SW 1271 (cell line): ENCODE measurements at places on chromosomes 12 and 14.

DNA sequence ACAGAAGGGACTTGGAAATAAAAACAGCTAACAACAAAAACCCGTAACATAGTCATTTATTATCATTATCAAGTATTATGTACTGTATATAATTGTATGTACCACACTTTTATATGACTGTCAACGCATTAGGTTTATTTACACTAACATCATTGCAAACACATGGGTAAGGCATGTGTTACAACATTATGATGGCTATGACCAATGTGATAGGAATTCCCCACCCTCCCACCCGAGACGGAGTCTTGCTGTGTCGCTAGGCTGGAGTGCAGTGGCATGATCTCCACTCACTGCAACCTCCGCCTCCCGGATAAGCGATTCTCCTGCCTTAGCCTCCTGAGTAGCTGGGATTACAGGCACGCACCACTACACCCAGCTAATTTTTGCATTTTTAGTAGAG, 82.6 kb downstream of the ERC1 start:
- no peak for DNase-seq

GRCh38 chr14:65054471-65055085, 47.7 kb downstream of the MAX start:
- no peak for DNase-seq

DNA sequence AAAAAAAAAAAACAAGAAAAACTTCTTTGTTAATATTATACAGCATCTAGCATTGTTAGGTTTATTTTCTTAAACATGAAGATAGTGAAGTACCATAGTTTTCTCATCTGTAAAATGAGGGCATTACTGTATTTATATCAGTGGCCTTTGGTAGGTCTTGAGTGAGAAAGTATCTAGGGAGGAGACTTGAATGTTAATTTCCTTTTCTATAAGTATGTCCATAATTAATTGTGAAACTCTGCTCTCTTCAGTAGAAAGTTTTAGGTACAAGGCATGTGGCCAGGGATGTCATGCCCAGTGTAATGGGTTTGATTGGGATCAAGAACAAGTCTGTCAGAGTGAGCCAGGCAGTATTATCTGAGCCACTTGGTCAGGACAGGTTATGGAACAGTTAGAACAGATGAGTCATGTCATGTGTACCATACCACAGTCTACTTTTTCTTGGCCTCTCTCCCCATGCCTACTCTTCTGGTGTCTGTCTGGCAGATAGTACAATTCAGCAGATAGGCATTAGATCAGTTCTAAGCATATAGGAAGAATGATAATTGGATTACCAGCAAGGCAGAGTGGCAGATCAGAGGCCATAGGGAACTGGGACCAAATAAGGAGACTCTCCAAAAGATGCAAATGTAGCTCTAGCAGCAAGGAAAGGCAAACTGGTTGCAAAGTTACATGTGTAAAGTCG, 30.4 kb downstream of the FBXO34 start:
- DNase-seq = no peak

- no peak for DNase-seq
Measured at GRCh38 chr14:60095781-60096450, 4.2 kb downstream of the PCNX4 start.

- DNase-seq = no peak
Measured at GRCh38 chr12:132505105-132505851, 15.3 kb downstream of the FBRSL1 start.

GRCh38 chr12:122394626-122395194, 27.8 kb downstream of the CLIP1 start:
- DNase-seq = no peak

GRCh38 chr12:93079271-93079670, 150.2 kb upstream of the EEA1 start:
- DNase-seq = no peak

GRCh38 chr12:9404031-9404430, 195.8 kb upstream of the PZP start:
- DNase-seq = no peak

DNA sequence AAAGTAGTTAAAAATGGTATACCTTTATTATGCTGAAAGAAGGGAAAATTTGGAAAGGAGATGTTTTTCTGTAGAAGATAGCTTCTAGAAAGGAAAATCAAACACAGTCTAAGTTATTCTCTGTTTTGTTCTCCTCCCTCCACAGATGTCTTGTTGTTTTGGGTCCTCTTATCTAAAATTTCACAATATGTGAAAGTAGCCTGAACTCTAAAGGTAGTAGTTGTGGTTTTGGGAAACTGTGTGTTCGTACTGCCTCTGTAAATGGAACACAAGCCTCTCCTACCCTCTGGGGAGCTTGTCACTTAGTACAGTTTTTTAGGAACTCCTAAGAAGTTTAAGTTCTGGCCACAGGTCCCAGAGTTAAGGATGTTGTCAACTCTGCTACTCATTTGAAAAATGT, 112.6 kb downstream of the CRADD start:
- DNase-seq = no peak

GRCh38 chr14:84202486-84202885, 1327.5 kb upstream of the FLRT2 start:
- DNase-seq = no peak

DNA sequence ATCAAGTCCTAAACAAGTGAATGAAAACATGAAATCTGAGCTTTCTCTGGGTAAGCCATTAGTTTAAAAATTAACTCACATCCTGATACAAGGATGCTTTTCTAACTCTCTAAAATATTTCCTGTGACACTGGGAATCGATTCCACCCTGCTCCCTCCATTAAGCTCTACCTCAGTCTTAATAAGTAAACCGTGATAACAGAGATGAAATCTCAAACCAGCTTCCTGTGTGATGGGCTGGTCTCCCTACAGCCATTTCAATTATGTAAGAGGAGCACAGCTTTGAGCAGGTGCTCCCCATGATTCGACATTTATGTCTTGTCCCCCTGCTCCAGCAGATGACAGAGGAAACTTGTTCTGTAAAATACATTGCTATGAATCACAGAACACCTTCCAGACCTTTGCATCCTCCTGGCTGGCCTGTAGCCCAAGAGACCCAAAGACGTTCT, 59.0 kb downstream of the GAS2L3 start:
- DNase-seq = no peak

- no peak for DNase-seq
Measured at GRCh38 chr14:102955636-102956408, 33.4 kb downstream of the AMN start.

- no peak for DNase-seq
Measured at GRCh38 chr14:55721353-55721752, 141.3 kb downstream of the KTN1 start.

GRCh38 chr14:103628684-103629502, at the start of gene KLC1:
TSS of gene KLC1 (plus strand) at chr14:103629211. CDS start at chr14:103654565, 25,354 bp downstream.
- DNase-seq = peak; percentile 53
